ENCODE measurements at places on chromosomes 6 and 20.

DNA sequence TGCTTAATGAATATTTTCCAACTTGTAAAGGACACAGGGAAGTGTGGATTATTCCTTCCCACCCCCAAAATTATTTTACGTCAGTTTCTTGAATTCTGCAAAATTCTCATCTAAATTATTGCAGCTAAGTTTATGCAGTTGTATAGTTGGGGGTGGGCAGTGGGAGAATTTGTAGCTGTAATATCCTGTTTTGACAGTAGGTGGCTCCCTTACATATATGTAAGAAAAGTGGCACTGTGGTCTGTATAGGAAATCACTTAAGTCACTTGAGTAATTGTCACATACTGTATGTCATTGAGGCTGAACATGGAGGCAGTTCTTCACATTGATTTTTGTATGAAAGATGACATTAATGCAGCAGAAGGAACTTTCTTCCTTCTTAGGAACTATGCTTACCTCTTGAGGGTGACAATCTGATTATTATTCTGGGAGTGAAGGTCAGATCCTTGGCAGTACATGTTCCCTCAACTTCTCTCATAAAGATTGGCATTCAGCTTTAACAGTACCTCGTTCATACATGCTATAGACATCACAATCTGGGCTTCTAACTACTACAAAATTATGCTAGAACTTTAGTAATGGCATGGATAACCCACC lies 14.6 kb upstream of the CFAP206 start:
- DNase-seq = peak; percentile 68

GRCh38 chr6:104683809-104684208 lies 175.9 kb downstream of the HACE1 start:
- no peak for DNase-seq

DNA sequence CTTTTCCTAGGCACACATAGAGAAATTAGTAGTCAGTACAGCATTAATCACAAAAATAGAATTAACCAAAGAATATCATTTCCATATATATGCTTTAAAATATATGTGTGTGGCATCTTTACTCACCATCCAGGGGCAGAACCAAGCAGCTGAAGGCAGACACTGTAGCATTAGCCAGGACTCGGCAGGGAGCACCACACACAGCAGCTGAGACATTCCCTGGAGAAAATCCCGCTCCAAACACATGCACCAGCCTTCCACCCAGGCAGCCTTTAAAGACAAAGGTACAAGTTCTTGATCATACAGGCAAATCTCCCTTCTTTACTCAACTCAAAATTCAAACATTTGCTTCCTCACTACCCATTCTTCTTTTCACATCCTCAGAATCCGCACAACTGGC lies 64.7 kb downstream of the PKHD1 start:
- no peak for DNase-seq

DNA sequence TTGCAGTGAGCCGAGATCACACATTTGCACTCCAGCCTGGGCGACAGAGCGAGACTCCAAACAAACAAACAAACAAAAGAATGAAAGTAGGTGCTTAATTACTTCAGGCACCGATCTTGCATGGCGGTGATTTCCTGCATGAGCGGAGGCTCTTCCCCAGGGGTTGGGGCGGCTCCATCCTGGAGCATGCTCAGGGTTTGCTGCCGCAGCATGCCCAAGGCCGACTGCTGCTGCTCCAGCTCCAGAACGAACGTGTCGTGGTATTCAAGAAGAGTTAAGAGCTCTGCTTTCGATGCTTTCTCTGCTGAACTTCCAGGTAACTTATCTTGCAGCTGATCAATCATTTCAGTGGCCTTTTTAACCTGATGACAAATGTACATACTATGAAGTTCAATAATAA lies 313.8 kb downstream of the SYNE1 start:
- DNase-seq = no peak

DNA sequence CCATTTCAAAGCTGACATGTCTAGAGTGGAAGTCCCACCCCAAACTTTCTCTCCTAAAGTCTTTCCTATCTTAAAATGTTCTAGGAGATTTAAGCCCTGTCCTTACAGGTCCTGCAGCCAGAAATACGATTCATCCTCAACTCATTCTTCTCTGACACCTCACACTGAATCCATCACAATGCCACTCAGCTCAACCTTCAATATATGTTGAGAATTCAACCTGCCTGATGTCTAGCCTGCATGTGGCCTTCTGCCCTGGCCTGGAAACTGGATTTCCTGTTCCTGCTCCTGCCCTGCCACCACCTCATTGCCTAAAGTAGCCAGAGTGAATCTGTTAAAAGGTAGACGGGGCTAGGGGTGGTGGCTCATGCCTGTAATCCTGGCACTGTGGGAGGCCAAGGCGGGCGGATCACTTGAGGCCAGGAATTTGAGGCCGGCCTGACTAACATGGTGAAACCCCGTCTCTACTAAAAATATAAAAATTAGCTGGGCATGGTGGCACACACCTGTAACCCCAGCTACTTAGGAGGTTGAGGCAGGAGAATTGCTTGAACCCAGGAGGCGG lies 345.9 kb downstream of the CDH26 start:
- no peak for DNase-seq

GRCh38 chr6:161066511-161066910 lies 74.9 kb downstream of the MAP3K4 start:
- no peak for DNase-seq
